HFFc6 (cell line): ENCODE measurements at places on chromosomes 7 and 10.
A peak's percentile ranks its signal among the peaks of the same experiment; 100 is the strongest.

DNA sequence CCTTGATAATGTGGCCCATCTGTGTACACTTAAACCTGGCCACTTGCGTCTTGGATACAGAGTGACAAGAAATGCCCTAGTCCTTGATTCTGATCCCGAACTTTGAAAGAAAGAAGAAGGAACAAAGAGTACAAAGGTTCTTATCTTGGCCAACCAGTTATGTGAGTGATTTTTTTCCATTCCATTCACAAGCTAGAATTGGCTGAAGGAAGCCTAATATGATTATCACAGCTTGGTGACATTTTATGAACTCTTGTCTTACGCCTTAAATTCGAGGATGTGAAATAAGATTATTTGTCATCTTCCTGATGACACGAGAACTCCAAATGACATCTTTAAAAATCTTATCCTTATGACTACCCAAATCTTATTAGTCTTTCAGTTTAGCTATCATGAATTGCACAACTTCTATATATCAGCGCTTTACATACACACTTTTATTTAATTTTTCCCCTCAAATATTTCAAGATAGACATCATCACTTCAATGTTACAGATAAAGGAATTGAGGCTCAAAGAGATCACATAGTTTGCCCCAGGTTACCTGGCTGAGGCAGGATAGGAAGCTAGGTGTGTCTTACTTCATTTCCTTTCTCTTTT, 13.0 kb upstream of the SP4 start:
- no peaks in the 10 kb centered on the region for H3K36me3 ChIP-seq
- no peaks in the 10 kb centered on the region for H3K4me1 ChIP-seq
- no peak overlapping the region for H3K4me3 ChIP-seq
- peaks cover 7% of the 10 kb centered on the region for H3K27me3 ChIP-seq
- no peak overlapping the region for H3K27ac ChIP-seq
- no peak for DNase-seq

GRCh38 chr10:128137877-128138276, 11.7 kb upstream of the MKI67 start:
- H3K4me3 ChIP-seq, result peak overlapping the region; percentile 59; the same call in 1 of the 2 replicates
- no peak for DNase-seq
- peaks cover 13% of the 10 kb centered on the region for H3K27me3 ChIP-seq
- H3K36me3 ChIP-seq, result no peaks in the 10 kb centered on the region

DNA sequence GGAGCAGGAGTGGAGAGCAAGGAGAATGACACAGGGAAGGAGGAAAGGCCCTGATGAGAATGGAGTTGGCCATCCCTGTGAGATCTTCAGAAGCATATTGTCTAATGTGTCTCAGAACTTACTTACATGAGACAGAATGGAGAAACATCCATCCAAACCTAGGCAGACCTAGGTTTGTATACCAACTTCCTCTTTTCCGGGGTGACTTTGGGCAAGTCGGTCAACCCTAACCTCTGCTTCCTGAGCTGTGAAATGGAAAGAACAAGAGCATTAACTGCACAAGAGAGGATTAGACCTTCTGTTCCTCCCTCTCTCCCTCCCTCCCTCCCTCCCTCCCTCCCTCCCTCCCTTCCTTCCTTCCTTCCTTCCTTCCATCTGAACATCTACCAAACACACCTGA, 4.5 kb downstream of the GHRHR start:
- peaks cover 55% of the 10 kb centered on the region for H3K27me3 ChIP-seq
- no peak overlapping the region for H3K27ac ChIP-seq
- DNase-seq, result no peak
- no peak overlapping the region for H3K4me3 ChIP-seq
- H3K36me3 ChIP-seq, result no peaks in the 10 kb centered on the region

DNA sequence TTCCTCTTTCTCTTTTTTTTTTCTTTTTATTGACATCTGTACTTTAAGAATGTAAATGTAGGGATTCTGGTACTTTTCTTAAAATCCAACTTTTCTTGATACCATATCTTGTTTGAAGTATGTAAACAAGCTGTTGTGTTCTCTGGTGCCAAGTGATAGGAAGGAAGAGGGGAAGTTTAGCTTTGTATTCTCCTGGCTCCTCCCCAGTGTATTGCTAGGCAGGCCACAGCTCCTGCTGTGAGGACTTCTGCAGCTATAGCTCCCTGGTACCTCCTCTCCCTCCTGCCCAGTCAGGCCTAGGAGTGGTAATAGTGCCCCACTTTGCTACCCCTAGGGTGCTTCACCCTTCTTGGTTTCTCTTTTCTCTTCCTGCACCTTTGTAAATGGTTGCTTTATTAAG, 45.3 kb upstream of the SP8 start:
- H3K27me3 ChIP-seq, result no peaks in the 10 kb centered on the region; the same call in 1 of the 2 replicates
- no peaks in the 10 kb centered on the region for H3K36me3 ChIP-seq
- H3K27ac ChIP-seq, result no peak overlapping the region
- H3K4me3 ChIP-seq, result no peak overlapping the region
- DNase-seq, result no peak

- peaks cover 21% of the 10 kb centered on the region for H3K4me1 ChIP-seq
- peak; percentile 55 for DNase-seq
- H3K36me3 ChIP-seq, result no peaks in the 10 kb centered on the region
These were observed 45.7 kb upstream of the HSPA12A start for GRCh38 chr10:116787893-116788665.

DNA sequence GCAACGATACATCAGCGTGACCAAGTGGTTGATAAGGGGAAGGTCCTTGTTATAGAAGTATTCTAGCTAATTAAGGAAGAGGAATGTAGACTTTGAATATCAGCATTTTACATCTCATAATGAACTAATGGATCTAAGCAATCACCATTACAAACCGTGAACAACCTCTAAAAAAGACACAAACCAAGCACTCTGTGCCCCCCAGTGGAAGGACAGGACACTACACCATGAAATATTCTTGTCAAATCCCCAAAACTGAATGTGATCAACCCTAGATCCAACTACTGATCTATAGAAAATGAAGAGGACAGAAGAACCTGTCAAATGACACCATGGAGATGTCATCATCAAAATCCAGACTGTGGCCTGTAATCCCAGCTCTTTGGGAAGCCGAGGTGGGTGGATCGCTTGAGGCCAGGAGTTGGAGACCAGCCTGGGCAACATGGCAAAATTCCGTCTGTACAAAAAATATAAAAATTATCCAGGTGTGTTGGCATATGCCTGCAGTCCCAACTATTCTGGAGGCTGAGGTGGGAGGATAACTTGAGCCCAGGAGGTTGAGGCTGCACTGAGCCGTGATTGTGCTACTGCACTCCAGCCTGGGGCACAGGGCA, 111.3 kb upstream of the CARD11 start:
- no peak overlapping the region for H3K27ac ChIP-seq
- no peaks in the 10 kb centered on the region; the same call in 1 of the 2 replicates for H3K4me1 ChIP-seq
- H3K36me3 ChIP-seq, result no peaks in the 10 kb centered on the region
- peak; percentile 31 for DNase-seq
- no peak overlapping the region for H3K4me3 ChIP-seq

DNA sequence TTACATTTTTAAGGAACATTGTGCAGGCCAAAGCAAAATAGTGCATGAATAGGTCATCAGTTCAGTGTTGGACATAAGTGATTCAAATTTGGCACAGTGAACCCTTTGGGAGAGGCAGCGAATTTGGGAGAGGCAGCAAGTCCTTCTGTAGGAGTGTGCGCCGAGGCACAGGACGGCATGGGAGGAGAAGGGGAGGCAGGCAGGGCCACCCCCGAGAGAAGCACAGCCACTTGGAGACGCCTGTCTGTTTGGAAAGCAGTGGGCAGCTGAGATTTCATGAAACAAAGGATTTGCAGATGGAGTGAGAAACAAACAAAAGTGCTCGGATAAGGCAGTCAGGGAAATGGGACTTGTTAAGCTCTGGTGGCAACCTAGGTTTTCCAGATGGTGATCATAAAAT, 30.6 kb downstream of the VIPR2 start:
- no peaks in the 10 kb centered on the region for H3K4me1 ChIP-seq
- no peak overlapping the region for H3K4me3 ChIP-seq
- DNase-seq, result no peak
- H3K36me3 ChIP-seq, result no peaks in the 10 kb centered on the region
- H3K27ac ChIP-seq, result no peak overlapping the region

DNA sequence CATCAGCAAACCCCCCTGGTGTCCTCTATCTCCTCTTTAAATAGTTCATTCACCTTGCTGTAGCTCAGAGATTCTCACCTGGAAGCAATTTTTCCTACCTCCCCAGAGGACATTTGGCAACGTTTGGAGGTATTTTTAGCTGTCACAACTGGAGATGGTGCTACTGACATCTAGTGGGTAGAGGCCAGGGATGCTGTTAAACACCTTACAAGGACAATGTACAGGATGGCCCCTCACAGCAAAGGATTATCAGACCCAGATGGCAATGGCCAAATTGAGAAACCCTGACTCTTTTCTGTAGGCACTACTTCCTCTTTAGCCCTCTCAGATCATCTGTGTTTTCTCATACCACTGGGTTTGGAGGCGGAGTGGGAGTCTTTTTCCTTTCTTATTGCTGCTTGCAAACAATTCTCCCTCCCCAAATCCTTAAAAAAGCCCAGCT, 13.2 kb upstream of the TRA2A start:
- DNase-seq, result peak; percentile 24
- H3K36me3 ChIP-seq, result no peaks in the 10 kb centered on the region
- peaks cover 11% of the 10 kb centered on the region; the same call in 1 of the 2 replicates for H3K4me1 ChIP-seq
- no peak overlapping the region for H3K27ac ChIP-seq
- H3K27me3 ChIP-seq, result peaks cover 2% of the 10 kb centered on the region

DNA sequence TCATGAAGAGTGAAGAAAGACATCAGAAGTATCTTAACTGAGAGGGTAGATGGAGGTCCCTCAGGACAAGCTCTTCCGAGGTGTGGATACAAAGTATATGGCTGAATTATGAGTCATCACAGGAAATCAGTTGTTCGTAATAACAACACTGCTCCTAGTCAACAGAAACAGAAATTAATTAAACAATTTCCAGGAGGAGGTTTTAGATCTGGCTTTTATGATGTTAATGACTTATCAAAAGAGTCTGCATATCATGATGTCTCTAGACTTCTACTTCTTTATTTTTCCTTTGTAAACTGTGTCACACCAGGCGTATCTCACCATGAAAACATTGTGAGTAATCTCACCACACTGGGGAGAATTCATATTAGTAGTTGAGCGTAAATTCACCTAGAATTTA, 31.2 kb downstream of the OSBPL3 start:
- H3K27ac ChIP-seq, result peak overlapping the region; percentile 53
- peaks cover 78% of the 10 kb centered on the region for H3K4me1 ChIP-seq
- no peaks in the 10 kb centered on the region for H3K27me3 ChIP-seq
- peaks cover 12% of the 10 kb centered on the region for H3K36me3 ChIP-seq

DNA sequence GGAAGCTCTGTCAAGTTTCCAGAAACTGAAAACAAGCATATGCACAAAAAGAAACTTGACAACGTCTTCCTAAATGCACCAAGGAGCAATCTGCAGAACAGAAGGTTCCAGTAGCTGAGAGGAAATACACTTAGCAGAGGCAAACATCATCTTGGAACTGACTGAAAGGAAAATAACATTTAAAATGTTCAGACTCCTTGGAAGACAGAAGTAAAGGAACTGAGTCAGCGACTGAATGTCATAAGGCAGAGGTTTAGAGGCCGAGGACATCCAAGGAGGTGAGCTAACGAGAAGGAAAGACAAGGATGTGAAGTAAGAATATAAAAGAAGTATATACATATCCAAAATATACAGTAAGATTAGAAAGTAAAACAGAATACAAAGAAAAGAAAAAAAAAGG, 24.1 kb downstream of the SEMA3D start:
- H3K27ac ChIP-seq, result peak overlapping the region; percentile 69
- DNase-seq, result no peak
- peaks cover 53% of the 10 kb centered on the region for H3K4me1 ChIP-seq
- H3K27me3 ChIP-seq, result no peaks in the 10 kb centered on the region; the same call in 1 of the 2 replicates
- peak overlapping the region; percentile 81 for H3K4me3 ChIP-seq

DNA sequence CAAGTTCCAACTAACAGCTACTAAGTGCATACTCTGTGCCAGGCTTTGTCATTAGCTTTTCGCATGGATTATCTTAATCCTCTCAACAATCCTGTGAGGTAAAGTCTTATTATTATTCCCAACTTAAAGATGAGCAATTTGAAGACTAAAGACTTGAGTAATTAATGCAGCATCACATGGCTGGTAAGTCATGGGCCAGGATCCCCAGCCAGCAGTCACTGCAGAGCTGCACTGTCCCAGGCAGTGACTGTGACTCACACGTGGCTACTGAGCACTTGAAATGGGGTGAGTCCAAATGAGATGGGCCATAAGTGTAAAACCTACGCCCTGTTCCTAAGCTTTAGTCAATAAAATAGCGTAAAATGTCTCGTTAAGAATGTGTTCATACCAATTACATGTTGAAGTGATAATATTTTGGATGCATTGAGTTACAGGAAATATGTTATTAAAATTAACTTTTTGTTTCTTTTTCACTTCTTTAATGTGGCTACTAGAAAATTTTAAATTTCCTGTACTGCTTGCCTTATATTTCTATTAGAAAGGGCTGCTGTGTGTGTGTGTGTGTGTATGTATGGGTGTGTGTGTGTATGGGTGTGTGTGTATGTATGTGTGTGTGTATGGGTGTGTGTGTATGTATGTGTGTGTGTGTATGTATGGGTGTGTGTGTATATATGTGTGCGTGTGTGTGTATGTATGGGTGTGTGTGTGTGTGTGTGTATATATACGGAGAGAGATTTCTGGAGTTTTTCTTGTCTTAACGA, 756.3 kb downstream of the AUTS2 start:
- H3K36me3 ChIP-seq, result no peaks in the 10 kb centered on the region
- H3K27ac ChIP-seq, result no peak overlapping the region
- no peaks in the 10 kb centered on the region; the same call in none of the 2 replicates for H3K27me3 ChIP-seq
- H3K4me1 ChIP-seq, result no peaks in the 10 kb centered on the region
- no peak overlapping the region for H3K4me3 ChIP-seq

DNA sequence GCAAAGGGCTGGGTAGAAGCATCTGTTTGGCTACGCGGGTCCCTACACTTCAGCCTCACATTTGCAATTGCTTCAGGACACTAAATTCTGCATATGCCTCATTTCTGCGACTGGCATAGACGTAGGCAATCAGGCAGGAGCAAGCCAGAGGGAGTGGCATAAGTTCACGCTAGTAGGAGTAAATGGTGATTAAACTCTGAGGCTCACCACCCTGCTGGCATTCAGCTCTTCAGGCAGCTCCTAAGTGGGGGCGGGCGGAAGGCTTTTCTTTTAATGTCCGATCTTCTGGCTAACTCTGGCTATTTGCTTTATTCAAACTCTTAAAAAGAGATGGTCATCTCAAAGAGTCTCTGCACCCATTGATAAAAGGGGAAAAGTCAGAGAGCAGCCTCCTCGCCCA, 45.3 kb downstream of the RGS10 start:
- 0 out of 2 replicates have a peak overlapping the region, but pooled peaks have one; percentile 40 for H3K27ac ChIP-seq
- H3K4me3 ChIP-seq, result no peak overlapping the region
- peaks cover 5% of the 10 kb centered on the region; the same call in 1 of the 2 replicates for H3K27me3 ChIP-seq

DNA sequence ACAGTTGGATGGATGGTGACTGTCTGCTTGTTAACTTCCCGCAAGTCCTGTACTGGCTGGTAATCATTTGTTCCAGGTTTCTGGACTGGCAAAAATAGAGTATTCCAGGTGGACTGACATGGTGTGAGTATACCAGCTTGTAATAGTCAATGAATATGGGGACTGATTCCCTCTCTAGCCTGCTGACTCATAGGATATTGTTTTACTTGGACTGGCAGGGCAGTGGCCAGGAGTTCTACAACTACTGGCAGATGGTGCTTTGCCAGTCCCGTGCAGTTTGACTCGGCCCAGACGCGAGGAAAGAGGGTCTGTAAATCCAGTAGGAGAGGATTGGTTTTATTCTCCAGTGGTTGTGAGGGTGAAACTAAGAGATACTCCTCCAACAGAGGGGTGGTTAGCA, 78.0 kb downstream of the PRR15 start:
- peaks cover 10% of the 10 kb centered on the region for H3K4me1 ChIP-seq
- peaks cover 7% of the 10 kb centered on the region for H3K27me3 ChIP-seq
- no peak for DNase-seq
- H3K36me3 ChIP-seq, result no peaks in the 10 kb centered on the region
- H3K4me3 ChIP-seq, result no peak overlapping the region
